ENCODE measurements at places on chromosomes 6 and 20.

- peak; percentile 76 for DNase-seq
Observed at GRCh38 chr20:63553251-63553932, 567 bp upstream of the FNDC11 start.

DNA sequence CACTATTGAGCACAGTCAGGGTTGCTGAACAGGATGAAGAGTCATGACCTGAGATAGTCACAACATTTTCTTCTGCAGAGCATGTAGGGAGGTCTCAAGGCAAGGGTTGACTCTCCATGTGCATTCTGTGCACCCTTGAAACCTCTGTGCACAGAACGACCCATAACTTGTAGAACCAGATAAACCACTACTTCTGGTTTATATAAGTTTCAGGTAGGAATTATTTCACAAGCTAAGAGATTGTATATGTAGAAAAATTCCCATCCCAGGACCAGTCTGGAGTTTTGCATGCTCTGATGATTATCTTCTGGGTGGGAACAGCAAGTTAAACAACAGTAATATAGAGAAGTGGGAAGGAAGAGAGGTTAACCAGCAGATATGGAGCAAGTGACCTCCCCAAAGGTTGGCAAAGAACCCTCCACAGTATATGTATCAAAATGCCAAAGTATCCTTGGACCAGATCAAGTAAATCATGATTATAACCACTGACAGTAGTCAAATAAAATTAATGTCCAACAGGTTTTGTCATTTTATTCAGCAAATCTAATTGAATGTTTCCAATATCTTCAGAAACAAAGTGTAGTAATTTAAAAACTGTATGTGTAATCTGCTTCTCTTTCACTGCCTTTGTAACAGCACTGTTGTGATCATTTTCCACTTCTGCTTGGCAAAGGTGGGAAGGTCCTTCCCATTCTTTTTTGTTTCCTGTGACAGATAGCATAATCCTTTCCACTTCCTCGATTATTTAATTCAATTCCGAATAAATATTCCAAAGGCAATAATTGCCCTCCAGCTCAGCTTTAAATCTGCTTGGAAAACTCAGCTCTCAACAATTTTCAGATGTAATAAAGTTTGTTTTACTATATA lies 104.4 kb downstream of the SYNE1 start:
- DNase-seq: no peak

DNA sequence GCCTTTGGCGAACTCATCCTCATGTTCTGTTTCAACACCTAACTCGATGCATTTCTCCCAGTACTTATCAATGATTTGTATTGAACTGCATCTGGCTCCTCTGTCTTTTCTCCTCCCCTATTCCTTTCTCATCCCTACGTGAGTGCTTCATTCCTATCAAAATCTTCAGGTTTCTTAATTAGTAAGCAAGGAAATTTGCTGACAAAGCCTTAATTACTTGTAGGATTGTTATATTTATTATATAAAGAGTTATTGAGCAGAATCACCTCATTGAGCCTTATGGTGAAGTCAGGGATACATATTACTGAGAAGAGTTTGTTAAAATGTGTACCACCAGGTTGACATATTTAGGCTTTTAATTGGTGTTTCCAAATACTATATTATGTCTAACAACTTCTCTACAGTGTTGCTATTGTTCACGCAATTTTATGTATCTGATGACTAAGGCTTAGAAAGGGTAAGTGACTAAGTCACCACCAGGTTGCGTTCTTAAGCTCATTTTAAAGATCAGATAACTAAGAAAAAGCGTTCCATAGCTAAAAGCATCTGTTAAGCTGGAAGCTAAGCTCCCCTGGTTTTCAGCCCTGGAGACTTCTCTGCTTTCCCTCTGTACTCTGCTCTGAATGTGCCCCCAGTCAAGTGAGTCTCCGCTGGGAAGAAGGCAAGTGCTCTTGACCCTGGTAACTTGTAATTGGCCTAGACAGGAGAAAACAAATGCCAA lies 18.9 kb downstream of the SCGN start:
- DNase-seq: no peak

GRCh38 chr6:15280028-15280427 lies 34.2 kb downstream of the JARID2 start:
- peak; percentile 67 for DNase-seq

DNA sequence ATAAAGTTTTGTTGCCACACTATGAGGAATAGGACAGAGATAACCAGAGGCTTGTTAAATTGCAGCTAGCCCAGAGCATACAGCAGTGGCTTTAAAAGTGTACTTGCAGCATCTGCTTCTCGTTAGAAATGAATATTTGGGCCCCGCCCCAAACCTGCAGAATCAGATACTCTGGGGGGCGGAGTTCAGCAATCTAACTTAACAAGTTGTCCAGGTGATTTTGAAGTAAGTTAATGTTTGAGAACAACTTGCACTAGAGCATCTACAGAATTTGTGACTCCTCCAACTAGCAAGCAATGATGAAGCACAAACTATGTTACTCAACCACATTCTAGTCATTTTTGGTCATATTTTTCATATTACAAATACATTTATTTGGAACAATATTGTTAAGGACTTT lies 10.6 kb upstream of the SUPT3H start:
- DNase-seq: peak; percentile 68

- no peak for DNase-seq
Observed at GRCh38 chr6:16730738-16731477, 30.4 kb downstream of the ATXN1 start.

DNA sequence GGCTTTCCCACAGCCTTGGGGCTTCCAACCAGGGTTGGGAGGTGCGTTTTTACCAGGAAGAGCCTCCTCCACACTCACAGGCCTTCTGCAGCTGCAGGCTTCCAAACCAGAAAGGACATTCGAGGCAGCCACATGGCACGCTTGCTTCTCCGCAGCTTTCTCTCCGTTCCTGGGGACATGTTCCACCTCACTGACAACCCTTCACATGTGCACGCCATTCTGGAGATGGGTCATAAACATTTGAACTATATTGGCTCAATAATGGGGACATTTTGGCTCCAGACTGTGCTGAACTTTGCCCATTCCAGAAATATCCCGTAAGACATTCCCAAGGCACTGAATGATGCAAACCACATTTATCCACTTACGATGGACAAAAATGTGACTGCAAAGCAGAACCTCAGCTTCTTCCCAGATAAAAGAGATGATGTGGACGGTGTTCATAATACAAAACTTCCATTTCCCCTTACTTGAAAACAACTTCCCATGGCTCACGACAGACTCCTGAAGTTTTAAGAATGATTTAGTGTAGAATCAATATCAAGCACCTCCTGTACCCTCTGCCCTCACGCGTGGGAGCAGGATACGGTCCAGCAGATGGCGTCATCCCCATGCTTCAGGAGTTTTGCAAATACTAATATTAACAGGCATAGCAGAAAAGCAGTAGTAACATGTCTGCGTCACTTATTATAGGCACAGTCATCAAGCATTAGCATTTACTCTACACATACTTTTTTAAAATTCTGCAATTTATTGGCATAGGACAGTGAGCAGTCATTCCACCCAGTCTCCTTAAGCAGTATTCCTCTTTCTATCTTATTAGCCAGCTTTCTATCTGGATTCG lies 25.4 kb upstream of the FOXF2 start:
- DNase-seq: peak; percentile 84

GRCh38 chr6:36657942-36658544 lies 20.5 kb upstream of the CDKN1A start:
- peak; percentile 64 for DNase-seq

DNA sequence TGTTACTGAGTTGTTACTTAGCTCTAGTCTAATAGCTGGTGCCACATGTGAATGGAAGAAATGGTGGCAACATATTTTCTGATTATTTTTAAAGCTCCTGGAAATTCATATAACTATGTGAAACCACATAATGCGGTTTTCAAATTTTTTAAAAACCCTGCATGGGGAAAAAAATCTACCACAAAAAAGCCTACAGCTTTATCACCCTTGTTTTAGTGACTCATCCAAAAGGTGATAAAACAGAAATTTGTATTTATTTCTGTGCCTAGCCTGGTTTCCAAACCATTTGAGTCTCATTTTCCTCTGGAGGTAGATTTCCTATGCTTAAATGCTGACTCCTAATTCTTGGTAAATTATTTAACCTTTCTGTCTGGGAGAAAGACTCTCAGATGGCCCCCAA lies 5.4 kb upstream of the FBXO30 start:
- DNase-seq: no peak

- DNase-seq: no peak
Observed at GRCh38 chr6:43983632-43984031, 143.6 kb downstream of the MRPL14 start.

- DNase-seq: no peak
Observed at GRCh38 chr6:76014626-76015530, 57.6 kb downstream of the IMPG1 start.

DNA sequence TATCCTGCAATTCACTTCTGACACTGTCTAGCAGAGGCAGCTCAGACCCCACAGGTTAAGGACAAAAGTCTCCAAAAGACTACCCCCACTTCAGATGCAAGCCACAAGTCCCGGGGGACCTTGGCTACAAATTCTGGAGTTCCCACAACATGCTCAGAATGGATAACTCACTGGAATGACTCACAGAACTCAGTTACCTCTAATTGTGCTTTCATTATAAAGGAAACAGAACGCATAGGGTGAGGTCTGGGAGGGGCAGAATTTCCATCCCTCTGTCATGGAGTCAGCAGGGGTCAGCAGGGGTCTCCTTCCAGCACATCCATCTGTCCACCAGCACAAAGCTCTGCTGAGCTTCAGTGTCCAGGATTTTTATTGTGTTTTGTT lies 184.2 kb downstream of the CDH4 start:
- peak; percentile 79 for DNase-seq

DNA sequence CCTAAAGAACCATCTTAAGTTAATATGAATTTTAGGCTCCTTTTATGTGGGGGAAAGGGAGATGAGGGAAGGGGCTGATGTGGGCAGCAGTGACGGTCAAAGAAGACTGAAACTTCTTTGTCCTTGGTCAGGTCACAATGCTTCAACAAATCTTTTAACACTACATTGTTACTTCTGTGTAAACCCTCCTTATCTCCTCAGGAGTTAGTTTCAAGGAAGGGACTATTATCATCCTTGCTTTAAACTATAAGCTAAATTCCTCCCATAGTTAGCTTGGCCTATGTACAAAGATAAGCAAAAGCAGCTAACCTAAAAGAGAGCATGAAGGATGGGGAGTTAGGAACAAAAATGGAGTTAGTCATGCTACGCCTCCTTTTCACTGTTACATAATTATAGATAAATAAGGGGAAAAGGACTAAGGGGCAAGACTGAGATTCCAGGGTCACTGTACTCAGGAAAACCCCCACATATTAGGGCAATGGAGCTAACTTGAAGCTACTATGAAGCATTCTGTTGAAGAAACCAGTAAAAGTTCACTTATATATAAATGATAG lies 172.7 kb upstream of the RUNX2 start:
- DNase-seq: no peak

GRCh38 chr20:49909499-49910339 lies 5.6 kb downstream of the SPATA2 start:
- DNase-seq: no peak

DNA sequence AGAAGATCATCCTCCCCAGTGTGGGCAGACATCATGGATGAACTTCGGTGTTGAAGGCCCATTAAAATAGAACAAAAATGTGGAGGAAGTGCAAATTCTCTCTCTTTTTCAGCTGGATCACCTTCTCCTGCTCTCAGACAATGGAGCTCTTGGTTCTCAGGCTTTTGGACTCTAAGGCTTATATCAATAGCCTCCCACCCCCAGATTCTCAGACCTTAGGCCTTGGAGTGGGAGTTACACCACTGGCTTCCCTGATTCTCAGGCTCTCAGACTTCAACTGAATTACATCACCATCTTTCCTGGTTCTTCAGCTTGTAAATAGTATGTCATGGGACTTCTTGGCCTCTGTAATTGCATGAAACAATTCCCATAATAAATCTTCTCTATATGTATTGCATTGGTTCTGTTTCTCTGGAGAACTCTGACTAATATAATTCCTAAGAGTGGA lies 36.6 kb downstream of the NSFL1C start:
- DNase-seq: peak; percentile 86

GRCh38 chr6:109229536-109229935 lies 134.2 kb downstream of the CEP57L1 start:
- DNase-seq: no peak

DNA sequence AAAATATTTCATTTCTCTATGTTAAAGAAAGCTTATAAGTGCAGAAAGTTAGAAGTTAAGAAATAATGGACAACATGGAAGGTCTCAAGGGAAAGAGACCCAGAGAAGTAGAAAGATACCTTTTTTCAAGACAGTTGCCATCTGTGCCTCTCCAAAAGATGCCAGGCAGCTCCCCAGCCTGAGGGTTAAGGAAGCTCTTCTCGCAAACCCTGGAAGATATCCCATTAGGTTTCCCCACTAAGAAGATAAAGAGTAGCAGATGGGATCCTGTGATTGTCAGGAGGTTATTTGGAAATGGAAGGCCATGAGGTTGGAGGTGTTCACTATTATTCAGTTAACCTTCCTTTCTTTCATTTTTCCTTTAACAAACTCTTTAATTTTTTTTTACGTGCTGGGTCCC lies 110.1 kb upstream of the SIM1 start:
- no peak for DNase-seq

DNA sequence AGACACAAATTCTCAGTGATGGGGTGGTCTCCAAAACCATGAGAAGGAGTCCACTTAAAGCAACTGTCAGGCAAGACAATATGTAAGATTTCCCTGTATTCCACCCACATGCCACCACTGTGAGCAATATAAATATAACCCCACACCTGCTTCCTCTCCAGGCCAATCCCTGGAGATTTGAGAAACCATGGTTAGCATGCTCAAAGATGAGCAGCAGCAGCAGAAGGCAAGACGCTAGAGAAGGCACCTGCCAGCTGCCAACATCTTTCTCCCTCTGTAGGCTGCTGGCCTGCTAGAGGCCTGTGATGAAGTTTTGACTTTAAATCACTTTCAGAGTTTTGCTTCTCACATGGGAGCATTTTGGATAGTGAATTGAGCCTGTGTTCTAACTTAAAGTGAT lies 7.9 kb upstream of the SOD2 start:
- peak; percentile 28 for DNase-seq

GRCh38 chr6:108027594-108027993 lies 46.9 kb downstream of the OSTM1 start:
- peak; percentile 4 for DNase-seq

DNA sequence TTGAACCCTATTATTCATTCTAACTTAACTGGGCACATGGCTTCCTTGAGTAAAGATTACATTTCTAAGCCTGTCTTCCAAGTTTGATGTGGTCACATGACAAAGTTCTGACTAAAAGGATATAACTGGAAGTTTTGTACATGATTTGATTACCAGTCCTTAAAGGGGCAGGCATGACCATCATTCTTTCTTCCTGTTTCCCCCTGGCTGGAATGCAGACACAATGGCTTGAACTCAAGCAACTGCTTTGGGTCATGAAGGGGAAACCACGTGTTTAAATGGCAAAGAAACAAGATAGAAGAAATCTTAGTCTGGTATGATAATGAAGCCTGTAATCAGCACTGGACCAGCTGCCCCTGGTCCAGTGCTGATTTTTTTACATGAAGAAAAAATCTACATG lies 15.6 kb upstream of the SHLD1 start:
- no peak for DNase-seq

DNA sequence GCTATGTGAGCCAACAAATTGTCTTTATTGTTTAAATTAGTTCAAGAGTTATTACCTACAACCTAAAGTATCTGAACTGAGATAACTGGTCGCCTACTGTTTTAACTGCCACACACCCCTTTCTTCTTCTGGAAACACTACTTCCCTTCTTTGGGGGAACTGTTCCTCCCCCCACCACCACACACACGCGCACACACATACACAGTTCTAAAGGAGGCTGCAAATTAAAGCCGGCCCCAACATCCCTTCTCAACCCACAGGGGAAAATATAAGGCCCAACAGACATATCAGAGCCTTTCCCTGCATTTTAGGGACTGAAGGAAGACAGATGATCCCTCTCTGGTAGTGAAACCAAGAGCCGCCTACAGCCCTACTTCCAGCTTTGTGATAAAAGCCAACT lies 348.0 kb upstream of the JARID2 start:
- no peak for DNase-seq
